ENCODE measurements at places on chromosomes 2 and 18.

DNA sequence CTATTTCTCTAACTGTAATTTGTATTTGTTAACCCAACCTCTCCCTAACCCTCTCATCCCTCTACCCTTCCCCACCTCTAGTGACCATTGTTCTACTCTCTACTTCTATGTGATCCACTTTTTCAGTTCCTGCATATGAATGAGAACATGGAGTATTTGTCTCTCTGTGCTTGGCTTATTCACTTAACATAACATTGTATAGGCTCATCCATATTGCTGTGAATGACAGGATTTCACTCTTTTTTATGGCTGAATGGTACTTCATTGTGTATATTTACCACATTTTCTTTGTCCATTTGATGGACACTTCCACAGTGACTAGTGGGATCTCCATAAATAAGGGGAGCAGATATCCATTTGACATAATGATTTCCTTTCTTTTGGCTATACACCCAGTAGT, 103.7 kb downstream of the PLEKHM3 start:
- no peak for DNase-seq

GRCh38 chr2:218501665-218502064, 66.5 kb downstream of the USP37 start:
- no peak for DNase-seq

DNA sequence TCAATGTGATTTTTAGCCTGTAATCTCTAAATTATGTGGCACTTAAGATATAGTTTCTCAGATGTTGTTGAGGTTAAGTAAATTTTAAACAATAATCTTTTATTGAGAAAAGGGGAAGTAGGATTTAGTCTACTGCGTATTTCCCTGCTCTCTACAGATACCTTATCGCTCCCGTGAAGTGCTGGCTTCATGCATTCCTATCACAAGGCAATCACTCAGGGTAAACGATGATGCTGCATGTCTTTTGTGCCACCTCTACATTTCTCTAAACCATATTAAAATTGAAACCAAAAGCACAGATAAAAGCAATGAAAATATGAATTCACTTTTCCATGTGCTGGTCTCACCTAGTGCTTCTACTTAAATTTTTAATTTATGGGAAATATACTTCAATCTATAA, 14.4 kb upstream of the RPE start:
- DNase-seq, result no peak

- DNase-seq, result no peak
These were observed 59.0 kb upstream of the SPATS2L start for GRCh38 chr2:200247494-200247893.

- DNase-seq, result no peak
These were observed 1.2 kb upstream of the ITM2C start for GRCh38 chr2:230863442-230864121.

GRCh38 chr2:226450141-226450540, 349.5 kb downstream of the IRS1 start:
- no peak for DNase-seq

- no peak for DNase-seq
These were observed 144.9 kb downstream of the SCG2 start for GRCh38 chr2:223457301-223457700.

GRCh38 chr2:157497638-157498314, 53.9 kb upstream of the CYTIP start:
- DNase-seq, result no peak

DNA sequence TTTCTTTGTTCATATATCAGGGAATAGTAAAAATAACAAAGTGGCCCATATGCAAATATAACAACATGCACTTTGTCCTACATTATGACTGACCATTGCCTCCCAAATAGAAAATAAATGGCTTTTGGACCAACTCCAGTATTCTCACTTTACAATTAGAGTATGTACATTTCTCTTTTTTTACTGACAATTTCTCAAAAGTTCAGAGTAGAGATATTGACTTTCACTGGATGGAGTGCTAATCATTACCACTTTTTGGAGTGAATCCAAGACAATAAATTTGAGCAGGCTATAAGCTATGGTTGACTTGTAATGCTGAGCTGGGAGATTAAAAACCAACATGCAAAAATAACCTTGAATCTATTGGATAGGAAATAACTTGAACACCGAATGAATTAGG, 987.4 kb downstream of the SUCLG1 start:
- no peak for DNase-seq

- DNase-seq, result no peak
These were observed 35.4 kb downstream of the NPC1 start for GRCh38 chr18:23550898-23551297.

DNA sequence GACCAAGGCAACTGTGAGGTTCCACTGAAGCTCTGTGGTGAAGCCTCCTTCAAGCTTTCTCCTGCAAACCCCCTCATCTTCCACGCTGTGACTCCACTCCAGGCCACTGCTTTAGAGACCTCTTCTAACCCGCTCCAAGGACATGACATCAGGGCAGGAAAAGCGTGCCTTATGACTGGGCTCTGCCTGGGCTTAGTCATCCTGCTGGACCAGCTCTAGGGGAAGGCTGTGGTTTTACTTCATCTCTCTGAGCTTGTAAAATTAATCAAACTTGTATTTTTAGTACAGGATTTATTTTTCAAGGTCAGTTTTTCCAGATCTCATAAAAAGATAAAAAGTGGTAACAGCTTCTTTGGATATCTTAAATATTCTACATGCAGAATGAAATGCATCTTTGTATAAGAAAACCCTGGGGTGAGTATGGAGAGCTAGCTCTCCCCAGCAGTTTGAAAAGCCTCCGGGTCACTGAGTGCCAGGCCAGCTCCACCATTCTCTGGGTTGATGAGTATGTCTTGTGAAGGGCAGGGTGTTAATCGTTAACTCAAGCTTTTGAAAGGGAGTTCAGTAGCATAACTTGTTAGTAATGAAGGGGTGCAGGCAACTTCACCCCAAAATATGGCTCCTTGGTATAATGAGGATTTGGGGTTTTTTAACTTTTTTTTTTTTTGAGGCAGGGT, 33.1 kb upstream of the YPEL5 start:
- DNase-seq, result no peak

- no peak for DNase-seq
These were observed 413.5 kb downstream of the PTPRM start for GRCh38 chr18:7980656-7981055.

- DNase-seq, result no peak
These were observed 13.6 kb downstream of the HOXD3 start for GRCh38 chr2:176170602-176171305.

GRCh38 chr2:177282181-177282641, 17.7 kb upstream of the NFE2L2 start:
- no peak for DNase-seq

GRCh38 chr2:60756097-60757087, at the start of gene PAPOLG:
TSS of gene PAPOLG (plus strand) at chr2:60756268. CDS start at chr2:60756479, 211 bp downstream.
- peak; percentile 96 for DNase-seq

DNA sequence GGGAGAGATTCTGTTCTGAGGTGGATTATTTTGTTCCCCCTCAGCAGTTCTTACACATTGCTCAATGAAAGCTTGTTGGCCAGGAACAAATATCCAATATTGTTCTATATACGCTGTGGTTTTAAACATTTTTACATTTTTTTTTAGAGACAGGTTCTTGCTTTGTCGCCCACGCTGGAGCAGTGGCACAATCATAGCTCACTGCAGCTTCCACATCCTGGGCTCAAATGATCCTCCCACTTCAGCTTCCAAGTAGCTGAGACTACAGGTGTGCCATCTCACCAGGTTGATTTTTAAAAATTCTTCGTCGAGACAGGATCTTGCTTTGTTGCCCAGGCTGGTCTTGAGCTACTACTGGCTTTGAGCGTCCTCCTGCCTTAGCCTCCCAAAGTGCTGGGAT, 58.9 kb upstream of the KIF5C start:
- DNase-seq, result no peak

GRCh38 chr2:18245375-18245774, 315.1 kb downstream of the RDH14 start:
- DNase-seq, result no peak

DNA sequence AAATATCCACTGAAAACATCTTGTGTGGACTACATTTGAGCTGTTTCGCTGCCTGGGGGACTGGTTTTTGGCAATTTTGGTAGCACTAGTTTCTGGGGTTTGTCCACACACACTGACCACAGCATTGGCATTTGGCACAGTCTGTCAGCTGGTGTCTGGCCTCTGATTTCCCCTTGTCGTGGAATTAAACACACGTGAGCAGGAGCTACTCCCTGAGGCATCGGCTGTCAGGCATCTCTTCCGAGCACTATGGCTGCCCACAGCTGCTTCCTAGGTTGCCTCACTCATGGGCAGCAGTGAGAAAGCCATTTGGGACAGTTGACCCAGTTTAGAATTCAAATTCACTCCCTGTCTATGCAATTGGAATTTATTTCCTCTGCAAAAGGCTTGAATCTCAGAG, 46.8 kb upstream of the FZD5 start:
- DNase-seq, result no peak

DNA sequence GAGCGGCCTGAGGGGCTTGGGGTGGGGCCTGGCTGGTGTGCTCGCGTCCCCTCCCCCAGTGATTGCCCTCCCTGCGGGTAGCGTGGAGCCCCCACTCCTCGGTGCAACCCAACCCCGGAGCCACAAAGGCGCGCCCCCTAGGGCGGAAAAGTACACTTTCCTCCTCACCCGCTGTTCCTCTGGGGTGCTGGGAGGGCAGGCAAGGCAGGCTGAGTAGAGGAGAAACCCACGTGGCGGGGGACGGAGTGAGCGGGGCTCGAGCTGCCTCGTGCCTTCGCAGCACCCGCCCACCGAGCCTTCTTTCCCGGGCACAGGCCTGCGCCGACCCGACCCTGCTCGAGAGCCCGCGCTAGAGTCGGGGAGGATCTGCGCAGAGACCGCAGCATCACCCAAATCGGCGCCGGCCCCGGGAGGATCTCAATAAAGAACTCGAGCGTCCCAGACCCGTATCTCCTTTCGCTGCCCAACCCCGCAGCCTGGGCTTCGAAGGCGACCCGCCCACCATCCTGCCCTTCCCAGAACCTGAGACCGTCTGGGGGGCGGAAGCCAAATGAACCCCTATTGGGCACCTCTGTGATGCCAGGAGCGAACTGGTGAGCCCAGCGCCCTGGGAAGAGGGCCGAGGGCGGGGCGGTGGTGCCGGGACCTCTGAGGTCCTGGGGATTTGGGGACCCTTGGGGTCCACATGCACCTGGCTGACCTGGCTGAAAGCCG, 1.5 kb downstream of the UCN start:
- no peak for DNase-seq

GRCh38 chr2:119004602-119005001, 62.6 kb downstream of the MARCO start:
- no peak for DNase-seq

DNA sequence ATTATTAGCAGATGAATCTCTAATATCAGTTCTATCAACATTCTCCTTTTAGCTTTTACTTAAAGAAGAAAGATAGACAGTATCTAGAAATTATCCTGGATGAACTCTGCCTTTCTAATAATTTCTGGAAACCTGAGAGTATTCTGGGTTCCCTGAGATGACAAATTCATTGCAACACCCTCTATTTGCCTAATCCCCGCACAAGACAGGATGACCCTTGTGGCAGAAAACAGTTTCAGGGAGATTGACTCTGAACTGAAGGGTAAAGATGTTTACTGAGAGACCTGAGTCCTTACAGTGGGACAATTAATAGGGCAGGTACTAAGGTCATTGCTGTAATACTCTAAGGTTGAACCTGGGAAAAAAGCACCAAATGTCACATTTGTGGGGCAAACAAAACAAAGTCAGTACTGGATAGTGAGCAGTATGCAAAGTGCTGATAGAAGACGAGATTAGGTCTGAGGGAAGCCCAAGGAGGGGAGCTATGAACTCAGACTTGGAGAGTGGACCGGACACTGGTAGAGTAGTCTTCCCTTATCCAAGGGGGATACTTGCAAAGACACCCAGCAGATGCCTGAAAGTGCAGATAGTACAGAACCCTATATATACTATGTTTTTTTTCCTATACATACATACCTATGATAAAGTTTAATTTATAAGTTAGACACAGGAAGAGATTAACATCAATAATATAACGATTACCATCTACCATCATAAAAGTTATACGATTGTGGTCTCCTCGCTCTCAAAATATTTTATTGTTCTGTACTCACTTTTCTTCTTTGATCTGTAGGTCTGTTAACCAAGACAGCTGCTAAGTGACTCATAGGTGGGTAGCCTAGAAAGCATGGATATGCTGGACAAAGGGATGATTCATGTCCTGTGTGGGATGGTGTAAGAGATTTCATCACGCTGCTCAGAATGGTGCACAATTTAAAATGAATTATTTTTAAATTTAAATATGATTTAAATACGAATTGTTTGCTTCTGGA, 148.3 kb upstream of the KLHL14 start:
- DNase-seq, result no peak

- DNase-seq, result no peak
These were observed 8.4 kb downstream of the CASP10 start for GRCh38 chr2:201191132-201191875.

- no peak for DNase-seq
These were observed 78.4 kb downstream of the INHBB start for GRCh38 chr2:120424274-120424796.

- DNase-seq, result no peak
These were observed 84.3 kb downstream of the EFEMP1 start for GRCh38 chr2:55839182-55839819.

DNA sequence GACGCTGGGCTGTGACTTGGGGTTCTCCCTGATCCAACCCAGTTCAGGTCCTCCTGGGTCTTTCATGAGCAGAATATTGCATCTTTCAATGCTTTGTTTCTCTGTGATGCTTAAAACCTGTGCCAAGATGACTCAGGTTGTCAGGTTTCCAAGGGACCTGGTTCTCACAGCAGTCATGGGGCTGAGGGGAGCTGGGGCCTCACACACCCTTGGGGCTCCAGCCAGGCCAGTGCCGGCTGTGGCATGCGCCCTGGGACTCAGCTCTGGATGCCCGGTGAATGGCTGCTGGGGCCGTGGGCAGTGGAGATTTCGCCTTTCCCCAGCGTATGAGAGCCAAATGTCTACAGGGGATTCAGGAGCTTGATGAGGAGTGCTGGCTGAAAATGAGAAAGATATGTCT, 29.6 kb downstream of the EDAR start:
- no peak for DNase-seq

DNA sequence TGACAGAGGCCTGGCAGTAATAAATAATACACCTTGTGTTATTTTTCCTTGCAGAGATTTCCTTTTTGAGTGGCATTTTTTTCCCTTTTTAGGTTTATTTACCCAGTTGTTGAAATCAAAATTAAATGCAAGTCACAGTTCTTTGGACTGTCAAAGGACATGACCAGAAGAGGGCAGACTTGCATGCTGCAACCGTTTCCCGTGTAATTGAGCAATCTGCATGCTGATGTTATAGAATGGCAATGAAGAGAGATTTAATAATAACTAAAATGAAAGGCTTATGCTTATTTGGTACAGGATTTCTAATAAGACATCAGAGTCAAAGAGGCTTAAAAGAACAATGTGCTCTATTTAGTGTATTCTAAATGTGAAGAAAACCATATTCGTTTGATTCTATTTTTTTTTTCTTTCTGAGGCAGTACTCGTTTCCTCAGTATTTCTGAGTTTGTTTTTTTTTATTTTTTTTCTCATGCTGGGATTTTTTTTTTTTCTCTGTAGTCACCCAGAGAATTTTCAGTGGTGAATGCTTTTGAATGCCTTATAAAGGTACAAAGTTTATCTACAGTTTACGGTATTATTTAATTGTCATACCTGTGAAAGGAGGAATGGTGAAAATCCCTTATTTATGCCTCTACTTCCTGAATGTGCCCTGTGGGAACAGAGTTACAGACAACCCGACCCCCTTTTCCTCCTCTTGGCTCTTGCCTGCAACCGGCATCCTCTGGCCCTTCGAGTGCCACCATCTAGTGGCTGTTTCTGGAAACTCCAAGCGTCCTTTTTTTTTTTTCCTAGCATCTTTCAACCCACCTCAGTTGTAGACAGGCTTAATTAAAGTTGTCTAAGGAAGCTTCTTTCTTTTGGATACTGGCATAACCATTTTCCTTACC, 368.5 kb downstream of the LRRTM1 start:
- DNase-seq, result peak; percentile 33

Measured in nucleus accumbens (tissue), 56 donors.